ENCODE measurements at places on chromosomes 11 and 22.
A peak's percentile ranks its signal among the peaks of the same experiment; 100 is the strongest.

DNA sequence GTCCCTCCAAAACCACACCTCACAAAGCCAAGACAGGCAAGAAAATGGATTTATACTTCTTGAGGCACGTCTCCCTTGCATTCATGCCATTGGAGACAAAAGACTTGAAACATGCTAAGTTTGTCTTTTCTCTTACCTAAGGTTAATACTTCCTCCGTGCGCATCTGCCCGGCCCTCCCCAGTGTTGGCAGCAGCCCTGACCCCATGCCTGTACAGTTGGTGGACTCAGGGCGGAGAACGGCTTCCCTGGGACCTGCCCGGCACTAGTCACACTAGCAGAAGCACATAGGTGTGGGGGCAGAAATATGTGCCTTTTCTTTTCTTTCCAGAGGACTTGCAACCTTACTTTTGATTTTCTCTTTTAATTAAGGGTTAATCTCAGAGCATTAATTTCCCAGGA is 45.2 kb upstream of the FLI1 start:
- DNase-seq: no peak

DNA sequence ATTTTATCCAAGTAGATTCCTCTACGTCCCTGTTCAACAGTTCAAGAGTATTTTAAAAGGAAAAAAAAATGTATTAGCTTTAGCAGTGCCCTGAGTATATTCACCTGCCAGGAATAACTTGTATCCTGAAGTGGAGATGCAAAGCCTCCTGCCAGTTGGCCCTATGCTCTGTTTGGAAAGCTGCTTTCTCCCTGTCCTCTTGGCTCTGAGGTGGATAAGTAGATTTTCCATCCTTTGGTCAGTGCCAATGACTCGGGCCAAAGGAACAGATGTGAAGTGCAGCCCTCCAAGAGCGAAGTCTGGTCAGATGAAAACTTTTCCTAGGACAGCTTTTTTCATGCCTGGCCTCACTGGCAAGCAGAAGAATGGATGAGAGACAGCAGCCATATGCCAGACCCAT is 839.9 kb upstream of the TENM4 start:
- DNase-seq: no peak

GRCh38 chr11:13550761-13551160 is 55.0 kb upstream of the PTH start:
- no peak for DNase-seq

- no peak for DNase-seq
These were observed 61.1 kb downstream of the NFAM1 start for GRCh38 chr22:42371099-42371498.

- no peak for DNase-seq
These were observed 9.0 kb upstream of the PLA2G6 start for GRCh38 chr22:38190581-38190980.

DNA sequence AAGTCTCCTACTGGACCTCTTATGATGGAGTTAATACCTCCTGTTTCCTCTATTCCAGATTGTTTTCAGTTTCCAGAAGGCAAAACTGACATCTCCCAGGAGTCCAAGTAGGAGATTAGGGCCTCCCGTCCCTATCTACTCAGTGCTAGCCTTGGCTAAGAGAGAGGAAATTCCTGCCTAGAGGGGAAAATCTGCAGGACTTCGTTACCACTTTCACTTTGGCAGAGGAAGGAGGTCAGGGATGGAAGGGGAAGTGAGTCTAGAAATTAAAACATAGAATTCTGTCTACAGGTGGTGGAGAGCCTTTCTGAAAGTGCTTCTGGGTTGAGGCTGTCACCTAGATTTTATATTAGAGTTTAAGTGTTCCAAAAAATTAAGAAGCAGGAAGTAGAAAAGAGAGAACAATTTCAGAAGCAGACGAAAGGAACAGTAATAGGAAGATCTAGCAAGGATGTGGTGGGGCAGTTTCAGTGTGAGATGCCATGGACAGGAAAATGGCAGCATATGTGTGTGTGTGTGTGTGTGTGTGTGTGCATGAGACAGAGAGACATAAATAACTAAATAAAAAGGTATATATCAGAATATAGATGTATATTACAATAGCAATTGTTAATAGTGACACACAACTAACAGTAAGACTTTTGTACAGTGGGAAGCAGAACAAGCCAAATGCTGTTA is 2.4 kb upstream of the TRIM68 start:
- DNase-seq: peak; percentile 53

DNA sequence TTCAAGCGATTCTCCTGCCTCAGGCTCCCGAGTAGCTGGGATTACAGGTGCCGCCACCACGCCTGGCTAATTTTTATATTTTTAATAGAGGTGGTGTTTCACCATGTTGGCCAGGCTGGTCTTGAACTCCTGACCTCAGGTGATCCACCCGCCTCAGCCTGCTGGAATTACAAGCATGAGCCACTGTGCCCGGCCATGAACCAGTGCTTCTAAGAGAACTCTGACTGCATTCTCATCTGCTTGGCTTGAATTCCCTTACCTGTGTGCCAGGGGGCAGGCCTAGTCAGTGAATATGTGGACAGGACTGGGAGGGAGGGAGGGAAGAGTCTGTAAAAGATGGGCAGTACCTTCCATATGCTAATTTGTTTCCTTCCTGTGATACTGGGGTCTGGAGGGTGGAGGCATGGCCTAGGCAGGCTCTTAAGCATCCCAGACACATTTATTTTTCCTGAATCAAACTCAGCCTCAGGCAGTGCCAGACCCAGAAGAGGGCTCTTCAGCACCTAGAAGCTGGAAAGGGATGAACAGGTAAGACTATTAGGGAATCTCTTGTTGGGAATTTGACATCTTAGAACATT is 6.6 kb downstream of the RPS25 start:
- DNase-seq: no peak

- no peak for DNase-seq
These were observed 41.6 kb downstream of the EIF3F start for GRCh38 chr11:8028766-8029165.

- DNase-seq: no peak
These were observed 31.8 kb downstream of the FAM118A start for GRCh38 chr22:45341498-45341897.

- peak; percentile 69 for DNase-seq
These were observed 20.5 kb downstream of the UBE2L3 start for GRCh38 chr22:21587803-21588611.

DNA sequence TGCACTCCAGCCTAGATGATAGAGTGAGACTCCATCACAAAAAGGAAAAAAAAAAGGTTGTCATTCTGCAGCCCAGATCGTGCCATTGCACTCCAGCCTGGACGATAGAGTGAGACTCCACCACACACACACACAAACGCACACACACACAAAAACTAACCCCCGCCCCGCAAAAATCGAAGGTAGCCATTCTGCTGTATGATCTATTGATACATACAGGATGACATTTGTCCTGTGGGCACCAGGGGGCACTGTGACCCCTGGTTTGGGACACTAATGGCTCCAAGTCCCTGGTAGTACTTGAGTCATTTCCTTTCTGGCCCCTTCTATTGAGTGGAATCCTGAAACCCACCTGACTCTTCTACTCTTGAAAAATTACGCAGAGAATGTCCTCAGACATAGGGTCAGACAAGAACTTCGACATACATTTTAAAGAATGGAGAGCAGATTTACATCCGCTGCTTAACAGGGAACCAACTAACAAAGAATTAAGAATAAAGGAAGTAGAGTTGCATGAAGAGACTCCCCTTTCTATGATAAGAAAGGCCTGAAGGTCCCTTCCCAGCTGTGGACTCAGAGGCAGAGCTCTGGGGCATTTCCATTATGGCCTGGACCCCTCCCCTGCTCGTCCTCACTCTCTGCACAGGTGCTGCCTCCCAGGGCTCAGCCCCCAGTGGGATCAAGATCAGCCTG is 35.0 kb upstream of the PRAME start:
- DNase-seq: peak; percentile 55

DNA sequence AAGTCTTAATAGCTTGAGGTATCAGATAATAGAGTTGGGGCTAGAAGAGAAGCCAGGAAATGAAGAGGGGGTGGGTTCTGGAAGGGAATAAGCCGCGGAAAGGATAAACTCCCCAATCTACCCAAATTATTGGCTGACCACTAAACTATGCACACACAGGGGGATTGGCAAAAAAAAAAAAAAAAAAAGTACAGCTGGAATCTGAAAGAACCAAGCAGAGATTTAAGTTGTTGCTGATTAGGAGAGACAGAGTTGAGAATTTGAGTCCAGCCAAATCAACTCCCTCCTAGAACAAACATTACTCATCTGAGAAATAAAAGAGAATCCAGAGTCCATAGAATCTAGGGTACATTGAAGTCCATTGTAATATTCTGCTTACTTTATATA is 134.9 kb downstream of the CCDC81 start:
- DNase-seq: peak; percentile 59
